ENCODE measurements at places on chromosomes 2 and 18.

GRCh38 chr2:204110338-204110741 lies 173.8 kb downstream of the ICOS start:
- DNase-seq = no peak

GRCh38 chr2:113134717-113135116 lies 7.3 kb downstream of the IL1RN start:
- no peak for DNase-seq

- DNase-seq = peak; percentile 8
Observed at GRCh38 chr2:145769011-145769716, 1249.2 kb upstream of the ZEB2 start.

- DNase-seq = no peak
Observed at GRCh38 chr2:160474319-160474645, 19.3 kb downstream of the RBMS1 start.

GRCh38 chr2:29697715-29698114 lies 223.7 kb downstream of the ALK start:
- DNase-seq = no peak

DNA sequence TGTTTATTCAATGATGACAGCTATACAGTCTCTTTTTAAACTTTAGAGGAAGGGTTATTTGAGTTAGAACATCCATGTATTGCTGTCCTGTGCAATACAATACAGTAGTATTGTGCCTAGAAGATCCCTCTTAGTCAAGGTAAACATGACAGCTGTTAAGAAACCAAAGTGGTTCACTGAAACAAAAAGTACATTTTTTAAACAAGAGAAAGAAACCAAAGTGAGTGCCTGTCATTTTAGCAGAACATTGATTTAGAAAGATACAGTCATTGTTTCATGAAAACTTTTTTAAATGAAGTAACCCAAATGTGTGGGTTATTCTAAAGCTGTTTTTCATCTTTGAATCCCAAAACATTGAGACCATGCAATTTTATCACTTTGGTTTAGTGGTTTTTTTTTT lies 15.5 kb downstream of the ITPRID2 start:
- no peak for DNase-seq

Data from NCI-H526 (cell line).